ENCODE measurements at places on chromosomes 2 and 18. TPM values are rescaled to one million over a fixed set of nuclear protein-coding genes. Genes with fewer than 3 reads are reported as not detected.

NIFK gene
- total RNA-seq, result 64.1 TPM

SLC19A3 gene
- total RNA-seq, result 0.46 TPM

DNA sequence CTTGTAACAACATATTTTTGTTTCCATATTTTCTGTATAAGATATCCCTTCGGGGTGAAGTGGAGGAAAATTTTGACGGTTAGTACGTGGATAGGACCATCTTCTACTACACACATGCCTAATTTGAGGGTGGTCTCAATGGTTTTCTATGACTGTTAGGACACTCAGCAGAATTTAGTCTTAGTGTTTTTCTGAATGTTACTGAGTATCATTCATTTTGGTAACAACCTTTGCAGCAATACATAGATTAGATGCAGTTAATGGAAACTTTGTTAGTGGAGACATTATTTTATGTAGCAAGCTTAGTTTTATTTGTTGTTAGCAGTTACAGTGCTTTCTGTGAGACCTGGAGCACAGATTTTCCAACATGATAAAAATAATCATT, 1.6 kb downstream of the ITGAV start:
- no peak for DNase-seq

- DNase-seq, result no peak
Observed at GRCh38 chr2:16191431-16192200, 251.3 kb downstream of the MYCN start.

GRCh38 chr2:160473468-160474318, 19.9 kb downstream of the RBMS1 start:
- DNase-seq, result no peak

GRCh38 chr2:67489396-67489795, 92.3 kb downstream of the ETAA1 start:
- DNase-seq, result no peak

DNA sequence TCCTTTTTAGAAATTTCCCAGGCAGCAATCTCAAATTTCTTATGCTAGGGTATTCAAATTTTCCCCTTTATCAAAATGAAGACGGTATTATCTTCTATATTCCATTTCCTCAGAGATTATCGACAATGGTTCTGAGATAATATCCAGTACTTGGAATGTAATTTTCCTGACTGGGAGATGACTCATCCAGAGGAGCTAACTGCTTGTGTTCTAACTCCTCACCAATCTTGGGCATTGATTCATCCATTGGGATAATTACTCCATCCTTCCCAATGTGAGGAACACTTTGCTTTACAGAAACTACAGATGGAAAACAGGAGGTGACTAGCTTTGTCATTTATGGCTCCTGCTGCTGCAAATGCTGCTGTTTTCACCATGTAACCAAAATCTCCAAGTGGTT, 239.4 kb upstream of the LYPD1 start:
- no peak for DNase-seq

DNA sequence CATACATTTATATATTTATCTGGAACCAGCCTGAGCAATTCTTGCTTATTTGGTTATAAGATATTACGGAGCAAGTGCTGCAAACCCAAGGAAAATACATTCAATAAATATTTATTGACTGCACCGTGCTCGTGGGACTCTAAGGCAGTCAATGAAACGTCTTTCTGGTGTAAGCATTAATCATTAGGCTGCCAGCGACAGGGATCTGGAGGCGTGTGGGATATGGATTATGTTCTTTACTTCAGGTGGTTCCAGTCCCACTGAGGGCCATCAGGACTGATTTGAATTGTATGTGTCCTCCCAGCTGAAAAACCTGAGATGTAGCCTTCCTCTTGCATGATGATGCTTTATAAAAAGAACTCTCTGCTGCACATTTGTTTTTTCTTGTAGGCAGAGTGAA, 75.4 kb downstream of the TACR1 start:
- DNase-seq, result no peak
